Pons (tissue), 1 donor: ENCODE measurements at places on chromosomes 7 and 10.

DNA sequence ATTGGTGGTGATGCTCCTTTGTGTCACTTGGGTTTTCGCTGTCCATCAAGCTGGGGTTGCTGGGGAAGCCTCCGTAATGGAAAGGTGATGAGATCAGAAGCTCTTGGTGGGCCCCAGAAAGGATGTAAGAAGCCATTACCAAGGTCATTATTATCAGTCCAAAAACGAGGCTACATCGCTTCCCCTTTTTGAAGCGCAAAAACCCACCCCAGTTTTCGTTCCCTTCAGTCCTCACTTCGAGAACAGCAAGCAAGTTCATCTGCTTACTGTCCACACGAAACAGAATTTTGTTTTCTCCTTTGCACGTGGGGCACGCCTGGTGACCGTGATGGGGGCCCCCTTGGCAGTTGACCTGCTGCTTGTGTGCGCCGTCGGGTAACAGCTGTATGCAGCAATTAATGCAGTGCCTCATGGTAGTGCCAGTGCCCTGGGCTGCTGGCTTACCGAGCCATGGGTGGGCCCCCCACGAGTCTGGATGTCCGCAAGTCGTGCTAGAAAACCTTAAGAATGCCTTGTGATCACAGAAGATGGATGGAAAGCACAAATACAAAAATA, 47.5 kb downstream of the CHST15 start:
- DNase-seq: no peak

DNA sequence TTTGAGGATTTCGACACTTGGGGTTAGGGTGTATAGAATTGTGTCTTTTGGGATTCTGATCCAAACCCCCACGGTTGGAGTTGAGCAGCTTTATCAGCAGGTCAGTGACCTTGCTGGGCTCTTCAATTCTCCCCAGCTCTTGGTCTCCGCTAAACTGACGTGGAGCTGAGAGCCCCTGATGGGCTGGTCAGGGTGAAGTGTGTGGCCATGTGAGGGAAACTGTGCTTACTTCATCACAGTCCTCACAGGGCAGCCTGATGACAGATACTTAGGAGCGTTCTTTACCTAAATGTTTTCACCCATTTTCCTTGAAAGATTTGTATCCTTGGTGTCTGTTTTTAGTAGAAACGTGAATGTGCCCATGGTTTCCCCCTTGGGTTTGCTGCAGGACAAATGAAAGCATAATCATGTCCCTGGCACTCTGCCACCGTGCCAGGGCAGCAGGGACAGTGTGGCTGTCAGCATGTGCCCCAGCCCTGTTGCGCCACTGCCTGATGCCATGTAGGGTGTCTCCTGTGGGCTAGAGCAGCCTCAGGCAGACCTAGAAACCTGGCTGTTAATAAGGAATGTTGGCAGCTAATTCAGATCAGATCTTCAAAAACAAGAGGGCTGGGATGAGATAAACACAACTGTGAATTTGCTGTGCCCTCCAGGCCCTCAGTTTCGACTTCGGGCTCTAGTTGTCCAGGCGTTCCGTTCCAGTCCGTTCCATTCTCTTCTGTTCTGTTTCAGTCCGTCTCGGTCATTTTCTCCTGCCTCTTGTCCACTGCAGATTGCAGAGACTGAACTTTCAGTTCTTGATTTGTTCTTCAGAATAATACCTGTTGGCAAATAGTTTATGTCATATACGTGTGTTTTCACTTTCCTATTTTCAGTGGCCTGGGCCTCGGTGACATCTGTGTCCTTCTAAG, 96.8 kb downstream of the TRRAP start:
- peak; percentile 35 for DNase-seq

DNA sequence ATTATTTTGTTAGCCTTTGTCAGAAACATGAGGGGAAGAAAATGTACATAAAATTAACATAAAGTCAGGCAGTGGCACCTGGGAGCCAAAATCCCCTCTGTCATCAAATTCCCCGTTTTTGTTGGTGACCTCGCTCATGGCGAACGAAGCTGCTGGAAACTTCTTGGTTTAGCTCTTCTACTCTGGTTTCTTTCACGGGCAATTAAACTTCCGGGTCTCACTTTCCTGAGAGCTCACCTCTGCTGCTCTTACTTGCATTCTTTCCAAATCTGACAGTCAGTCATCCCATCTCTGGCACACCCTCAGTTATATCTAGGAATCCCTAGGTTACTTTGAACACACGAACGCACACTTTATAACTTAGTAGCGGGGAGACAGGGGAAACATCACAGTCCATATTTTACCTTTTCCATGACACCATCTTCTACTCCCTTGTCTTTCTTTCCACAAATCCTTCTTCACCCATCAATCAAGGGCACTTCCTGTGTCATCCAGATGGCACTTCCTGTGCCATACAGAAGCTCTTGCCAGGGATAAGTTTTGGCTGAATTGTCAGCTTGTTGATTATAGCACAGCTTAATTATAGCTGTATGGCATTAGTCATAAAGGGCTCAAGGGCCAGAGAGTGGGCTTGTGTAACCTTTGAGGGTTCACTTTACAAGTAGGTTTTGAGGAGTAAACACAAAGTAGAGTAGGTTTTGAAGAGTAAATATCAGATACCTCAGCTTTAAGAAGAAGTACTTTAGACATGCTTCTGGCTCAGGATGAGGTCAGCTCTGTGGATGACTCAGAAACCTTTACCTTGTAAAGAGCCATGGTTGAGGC, 105.1 kb downstream of the GATA3 start:
- DNase-seq: peak; percentile 12

- DNase-seq: no peak
Measured at GRCh38 chr7:79046061-79046460, 407.4 kb downstream of the MAGI2 start.

GRCh38 chr7:116021237-116021636, 9.3 kb downstream of the TFEC start:
- DNase-seq: no peak

DNA sequence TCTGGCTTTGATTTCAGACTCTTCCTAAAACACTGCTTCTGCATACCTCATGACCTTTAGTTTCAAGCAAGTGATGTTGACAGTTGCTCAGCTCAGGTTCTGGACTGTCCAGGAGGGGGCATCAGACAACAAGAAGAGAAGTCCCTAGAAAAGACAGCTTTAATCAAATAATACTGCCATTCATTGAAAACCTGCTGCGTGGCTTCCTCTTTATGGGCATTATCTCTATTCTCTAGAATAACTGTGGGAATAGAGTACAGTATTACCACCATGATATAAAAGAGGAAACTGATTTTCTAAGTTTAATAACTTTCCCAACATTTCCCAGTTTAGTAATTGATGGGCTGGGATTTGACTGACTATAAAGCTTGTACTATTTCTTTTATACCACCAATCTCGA, 170.4 kb downstream of the SNX13 start:
- peak; percentile 91 for DNase-seq
